ENCODE measurements at places on chromosomes 1 and 21.

GRCh38 chr1:11761988-11762406, at the start of gene C1orf167:
Gene C1orf167, plus strand, starts transcription at chr1:11762193. Its CDS starts 2,208 bp downstream, at chr1:11764401.
- DNase-seq = no peak

DNA sequence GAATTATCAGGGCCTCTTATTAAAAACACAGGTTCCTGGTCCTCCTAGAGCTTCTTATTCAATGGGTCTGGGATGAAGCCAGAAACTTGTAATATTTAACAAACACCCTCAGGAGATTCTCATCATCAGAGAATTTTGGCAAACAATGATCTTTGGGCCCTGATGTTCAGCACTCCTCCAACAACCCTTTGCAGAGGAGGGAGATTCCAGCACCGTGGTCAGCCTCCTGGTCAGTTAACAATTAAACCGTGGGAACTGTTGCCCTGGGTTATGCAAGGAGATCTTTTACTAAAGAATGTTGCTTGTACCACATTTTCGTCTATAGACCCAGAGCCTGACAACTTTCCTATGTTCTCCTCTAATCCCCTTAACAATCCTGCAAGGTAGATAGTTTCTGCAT, 294.4 kb downstream of the PLPP3 start:
- DNase-seq = no peak

- no peak for DNase-seq
Observed at GRCh38 chr21:16578912-16579311, 849.1 kb downstream of the USP25 start.

DNA sequence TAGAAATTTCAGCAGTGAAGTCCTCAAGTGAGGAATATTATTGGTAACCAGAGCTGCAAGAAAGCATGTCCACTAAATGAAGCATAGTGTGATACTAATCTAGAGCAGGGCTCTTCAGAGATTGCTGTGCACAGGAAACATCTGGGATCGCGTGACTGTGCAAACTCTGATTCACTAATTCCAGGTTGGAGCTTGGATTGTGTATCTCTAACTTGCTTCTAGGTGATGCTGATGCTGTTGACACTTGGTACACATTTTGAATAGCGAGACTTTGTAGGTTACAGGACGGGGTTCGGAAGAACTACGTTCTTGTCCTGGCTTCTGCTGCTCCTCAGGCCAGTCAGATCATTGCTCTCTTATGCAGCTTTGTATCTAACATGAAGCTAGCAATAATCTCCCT, 66.5 kb downstream of the PRRX1 start:
- DNase-seq = no peak

GRCh38 chr21:41871293-41872030, 7.7 kb downstream of the PRDM15 start:
- DNase-seq = no peak

- DNase-seq = no peak
Observed at GRCh38 chr1:56788102-56788501, 31.1 kb downstream of the FYB2 start.

DNA sequence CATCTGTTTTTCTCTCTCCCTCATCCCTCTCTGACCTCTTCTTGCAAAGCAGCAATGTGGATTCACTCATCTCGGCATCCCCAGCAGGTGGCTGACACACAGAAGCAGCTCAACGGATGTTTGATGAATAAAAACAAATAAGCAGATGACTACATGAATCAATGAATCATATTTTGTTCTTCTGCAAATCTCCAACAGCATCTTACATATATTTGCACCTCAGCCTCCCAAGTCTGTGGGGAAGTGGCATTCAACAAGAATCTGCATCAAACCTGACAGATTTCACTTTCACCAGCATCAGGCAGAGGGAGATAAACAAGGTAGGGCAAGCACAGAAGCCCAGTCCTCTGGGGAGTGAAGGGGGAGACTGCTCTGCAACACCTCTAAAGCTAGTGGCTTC, 34.0 kb downstream of the CAPN8 start:
- DNase-seq = no peak

- no peak for DNase-seq
Observed at GRCh38 chr1:44035726-44036408, 4.6 kb upstream of the SLC6A9 start.

DNA sequence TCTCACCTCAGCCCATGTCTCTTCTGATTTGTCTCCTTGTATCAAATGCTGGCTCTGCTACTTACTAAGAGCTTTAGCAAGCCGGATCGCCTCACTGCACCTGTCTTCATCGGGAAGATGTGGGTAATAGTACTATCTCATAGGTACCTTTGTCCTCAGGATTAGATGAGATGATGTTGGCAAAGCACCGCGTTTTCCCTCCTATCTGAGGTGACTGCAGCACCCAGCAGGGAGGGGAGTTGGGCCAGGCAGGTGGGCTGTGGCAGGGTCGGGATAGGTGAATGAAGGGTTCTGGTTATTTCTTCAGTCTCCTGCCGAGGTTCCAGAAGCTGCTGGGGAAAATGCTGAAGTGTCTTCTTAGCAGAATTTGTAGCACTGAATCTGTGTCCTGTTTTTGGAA, 5.2 kb downstream of the OPRD1 start:
- no peak for DNase-seq

DNA sequence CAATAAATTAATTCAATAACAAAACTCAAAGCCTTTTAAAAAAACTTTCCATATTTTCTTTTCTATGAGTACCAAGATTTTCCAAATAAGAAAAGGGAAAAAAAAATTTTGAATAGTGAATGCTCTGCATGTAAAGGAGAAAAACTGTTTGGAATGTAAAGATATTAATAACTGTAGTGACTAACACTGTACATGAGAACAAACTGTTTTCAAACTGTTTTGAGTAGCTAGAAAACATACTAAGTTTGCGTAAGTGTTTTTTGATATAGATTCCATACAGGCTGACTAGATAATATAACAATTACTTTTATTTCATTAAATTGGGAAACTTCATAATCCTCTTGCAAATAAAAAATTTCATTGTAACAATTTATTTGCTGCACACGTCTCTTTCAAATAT, 150.5 kb downstream of the DPYD start:
- DNase-seq = no peak

DNA sequence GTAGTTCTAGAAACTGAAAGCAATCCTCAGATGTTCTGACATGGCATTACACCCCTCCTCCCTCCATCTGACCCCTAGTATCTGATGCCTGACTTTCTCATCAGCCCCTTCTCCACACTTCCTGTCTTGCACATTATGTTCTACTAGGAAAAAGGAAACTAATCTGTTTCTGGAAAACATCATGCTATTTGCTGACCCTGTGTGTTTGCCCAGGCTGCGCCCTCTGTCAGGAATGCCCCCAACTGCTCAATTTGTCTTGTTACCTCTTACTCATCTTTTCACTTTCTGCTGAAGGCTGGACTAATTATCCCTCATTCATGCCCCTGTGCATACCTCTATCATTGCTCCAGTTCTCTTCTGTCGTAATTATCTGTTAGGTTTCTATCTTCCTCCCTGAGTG, 37.5 kb upstream of the DAB1 start:
- DNase-seq = no peak

GRCh38 chr21:37365517-37366481, 774 bp upstream of the DYRK1A start:
- DNase-seq = peak; percentile 47

DNA sequence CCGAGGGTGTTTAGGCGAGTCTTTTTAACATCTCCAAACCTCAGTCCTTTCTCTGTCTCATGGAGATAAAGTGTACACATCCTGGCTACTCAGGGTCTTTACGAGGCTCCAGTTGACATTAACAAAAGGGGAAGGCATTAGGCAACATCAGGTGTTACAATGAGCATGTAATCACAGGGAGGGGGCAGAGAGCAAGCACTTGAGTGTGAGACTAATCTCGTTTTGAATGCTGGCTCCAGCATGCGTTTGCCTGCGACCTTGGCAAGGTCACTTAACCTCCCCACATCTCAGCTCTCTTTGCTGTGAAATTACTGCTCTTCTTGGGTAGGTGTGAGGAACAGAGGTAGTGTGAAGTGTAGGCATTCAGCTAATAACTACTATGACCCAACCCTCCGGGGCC, 3.1 kb downstream of the TNNT2 start:
- no peak for DNase-seq

- no peak for DNase-seq
Observed at GRCh38 chr1:47709019-47709871, 271.4 kb downstream of the FOXD2 start.

- DNase-seq = no peak
Observed at GRCh38 chr1:56825436-56825835, 6.2 kb upstream of the FYB2 start.

DNA sequence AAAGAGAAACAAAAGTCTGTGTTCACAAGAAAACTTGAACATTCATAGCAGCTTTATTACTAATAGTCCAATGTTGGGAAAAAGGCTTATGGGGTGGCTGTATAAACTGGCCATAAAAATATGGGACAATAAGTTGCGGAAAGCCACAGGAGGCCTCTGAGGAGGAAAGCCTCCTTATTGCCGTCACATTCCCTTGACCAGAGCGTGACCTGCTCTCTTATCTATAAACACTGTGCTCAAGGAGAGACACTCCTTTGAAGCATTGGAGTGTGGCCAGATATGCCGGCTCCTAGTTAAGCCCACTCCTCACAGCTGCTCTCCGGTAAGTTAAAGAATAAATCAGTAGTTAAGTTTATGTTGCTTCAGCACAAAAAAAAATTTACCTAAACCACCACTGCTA, 19.7 kb downstream of the OR6Y1 start:
- no peak for DNase-seq

GRCh38 chr21:44869781-44870747, 3.4 kb downstream of the PTTG1IP start:
- no peak for DNase-seq

DNA sequence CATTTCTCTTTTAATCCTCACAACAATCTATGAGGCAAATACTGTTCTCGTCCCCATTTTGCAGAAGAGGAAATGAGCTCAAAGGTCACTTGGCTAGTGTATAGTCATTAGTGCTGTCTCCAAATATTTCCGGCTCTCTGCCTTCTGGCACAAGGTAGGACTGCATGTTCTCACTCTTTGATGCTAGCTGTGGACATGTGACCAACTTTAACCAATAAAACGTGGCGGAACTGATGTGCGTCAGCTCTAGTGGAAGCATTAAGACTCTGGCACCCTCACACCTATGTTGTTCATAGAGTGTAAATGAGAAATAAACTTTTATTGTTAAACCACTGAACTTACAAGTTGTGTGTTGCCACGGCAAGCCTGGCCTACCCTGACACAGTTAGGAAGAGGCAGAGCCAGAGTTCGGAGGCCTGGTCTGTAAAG, 5.0 kb upstream of the KIF21B start:
- no peak for DNase-seq

- DNase-seq = no peak
Observed at GRCh38 chr1:54987427-54987826, 7.0 kb downstream of the TMEM61 start.

- no peak for DNase-seq
Observed at GRCh38 chr1:215402147-215402546, 165.0 kb upstream of the KCTD3 start.

DNA sequence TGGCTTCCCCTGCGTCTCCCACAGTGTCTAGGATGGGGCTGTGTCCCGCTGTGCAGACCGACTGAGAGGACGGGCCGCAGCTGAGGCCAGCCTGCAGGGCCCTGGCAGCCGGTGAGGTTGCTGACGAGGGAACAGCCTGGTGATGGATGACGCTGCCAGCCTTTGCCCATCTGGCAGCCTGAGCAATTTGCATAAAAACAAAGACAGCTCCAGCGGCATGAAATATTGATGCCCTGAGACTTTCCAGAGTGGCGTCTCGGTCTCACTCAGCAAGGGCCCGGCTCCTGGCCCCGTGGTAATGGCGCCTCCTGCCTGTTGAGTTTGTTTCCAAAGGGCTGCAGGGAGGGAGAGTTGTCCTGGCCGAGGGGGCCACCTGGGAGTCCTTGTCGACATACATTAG, 19.1 kb upstream of the KCNA10 start:
- DNase-seq = no peak

DNA sequence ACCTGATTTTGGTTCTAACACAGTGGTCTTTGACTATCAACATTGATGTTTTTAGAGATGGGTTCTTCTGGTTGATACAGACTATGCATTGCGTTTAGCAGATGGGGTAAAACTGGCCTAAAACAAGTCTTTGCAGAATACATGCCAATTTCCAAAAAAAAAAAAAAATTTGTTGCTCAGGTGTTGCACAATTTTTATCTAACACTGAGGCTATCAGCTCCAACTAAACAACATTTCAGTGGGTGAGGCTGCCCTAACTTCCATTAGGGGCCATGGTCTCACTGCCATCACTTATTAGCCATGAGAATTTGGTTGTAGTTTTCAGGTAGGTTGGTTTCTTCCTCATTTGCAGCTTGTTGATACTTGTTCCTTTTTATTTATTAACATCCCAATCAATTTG, 14.0 kb downstream of the AGMAT start:
- no peak for DNase-seq

DNA sequence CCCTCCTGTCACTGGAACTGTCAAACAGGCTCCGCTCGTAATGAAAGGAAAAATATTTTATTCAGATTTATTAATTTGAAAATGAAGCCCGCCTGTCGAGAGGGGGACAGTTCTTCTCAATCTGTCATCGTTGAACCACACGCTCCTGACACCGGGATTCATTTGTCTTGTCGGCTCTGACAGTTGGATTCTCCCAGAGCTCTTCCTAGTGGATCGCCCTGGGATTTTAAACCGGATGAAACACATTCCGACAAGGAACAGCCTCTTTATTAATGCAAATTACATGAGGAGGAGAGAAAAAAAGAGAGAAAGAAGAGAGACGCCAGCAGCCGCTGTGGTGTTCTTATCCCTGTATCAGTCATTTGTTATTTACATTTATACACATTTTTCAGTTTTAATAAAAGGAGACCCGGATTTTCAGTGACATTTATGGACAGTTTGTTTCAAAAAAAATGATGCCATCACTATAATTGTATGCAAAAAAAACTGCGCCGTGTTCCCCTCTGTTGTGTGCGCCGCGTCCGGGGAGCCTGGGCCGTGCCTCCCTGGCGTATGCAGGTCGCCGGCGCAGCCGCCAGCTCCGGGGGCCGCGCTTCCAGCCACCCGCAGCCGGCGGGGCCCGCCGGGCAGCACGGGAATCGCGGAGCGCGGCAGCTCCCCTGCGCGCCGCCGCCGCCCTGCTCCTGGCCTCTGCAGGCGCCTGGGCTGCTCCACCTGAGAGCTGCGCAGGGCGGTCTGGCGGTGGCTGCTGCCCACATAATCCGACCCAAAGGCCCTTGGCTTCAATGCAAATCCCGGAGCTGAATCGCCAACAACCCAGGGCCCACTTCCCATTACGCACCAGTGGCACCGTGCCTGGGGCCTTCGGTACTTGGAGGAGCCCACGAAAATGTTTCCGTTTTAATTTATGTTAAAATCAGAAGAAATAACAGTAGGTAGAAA, 237.9 kb upstream of the PBX1 start:
- DNase-seq = no peak

- no peak for DNase-seq
Observed at GRCh38 chr1:43354936-43355335, 3.8 kb upstream of the CDC20 start.

GRCh38 chr1:13725714-13726175, 25.8 kb downstream of the PRDM2 start:
- DNase-seq = peak; percentile 10

Measured in activated T-helper 9 cell treated with anti-CD3 and anti-CD28 coated beads, Interleukin-2, amount 50 U/mL, for 16 hours (primary cell).